Stimulated activated CD4-positive, alpha-beta T cell treated with anti-CD3 and anti-CD28 coated beads, Interleukin-4, amount 100 ng/mL, for 1 hour (primary cell): ENCODE measurements at places on chromosomes 11 and 22.
A peak's percentile ranks its signal among the peaks of the same experiment; 100 is the strongest.

DNA sequence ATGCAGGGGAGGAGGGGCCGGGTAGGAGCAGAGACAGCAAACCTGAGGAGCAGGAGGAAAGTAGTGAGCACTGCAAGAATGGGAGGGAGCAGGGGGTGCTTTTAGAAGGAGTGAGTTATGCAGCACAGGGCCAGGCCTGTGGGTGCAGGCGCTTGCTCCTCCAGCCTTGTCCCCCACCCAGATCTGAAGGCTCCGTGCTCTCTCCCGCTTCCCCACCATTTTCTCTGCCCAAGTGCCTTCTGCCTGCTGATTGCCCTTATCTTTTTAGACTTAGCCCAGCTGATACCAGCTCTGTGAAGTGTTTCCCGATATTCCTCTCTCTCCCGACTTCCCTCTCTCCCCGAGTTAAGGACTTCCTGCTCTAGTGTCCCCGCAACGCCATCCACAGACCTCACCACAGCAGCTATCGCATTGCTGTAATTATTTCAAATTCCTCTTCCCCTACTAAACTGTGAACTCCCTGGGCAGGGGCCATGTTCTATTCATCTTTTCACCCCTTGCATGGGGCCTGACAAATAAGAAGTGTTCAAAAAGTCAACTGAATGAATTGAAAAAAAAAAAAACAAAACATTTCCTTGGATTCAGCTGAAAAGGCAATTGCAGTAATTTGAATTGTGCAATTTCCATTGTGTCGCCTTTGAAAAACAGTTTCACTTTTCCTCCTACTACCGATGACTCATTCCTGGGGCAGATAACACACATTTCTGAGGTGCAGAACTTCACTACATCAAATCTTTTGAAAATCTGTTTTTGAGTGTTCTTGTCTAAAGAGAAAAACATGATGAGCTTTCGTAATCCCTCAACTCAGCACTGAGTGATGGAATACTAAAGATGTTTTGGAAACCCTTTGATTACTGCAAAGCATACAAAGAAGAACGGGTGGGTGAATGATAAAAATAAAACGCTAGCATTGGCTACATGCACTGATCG is 69.7 kb upstream of the BMAL1 start:
- DNase-seq: peak; percentile 3

DNA sequence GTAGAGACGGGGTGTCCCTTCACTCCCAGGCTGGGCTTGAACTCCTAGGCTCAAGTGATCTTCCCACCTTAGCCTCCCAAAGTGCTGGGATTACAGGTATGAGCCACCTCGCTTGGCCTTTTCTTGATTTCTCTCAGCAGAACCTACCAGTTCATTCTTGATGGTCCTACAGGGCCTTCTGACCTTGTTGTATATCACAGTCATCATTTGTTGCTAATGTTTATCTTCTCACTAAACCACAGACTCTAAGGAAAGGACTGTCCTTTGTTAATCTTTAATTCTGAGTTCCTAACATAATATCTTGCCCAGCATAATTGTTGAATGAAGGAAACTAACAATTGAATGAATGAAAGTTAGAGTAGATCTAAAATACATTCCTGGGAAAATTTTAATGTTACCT is 22.0 kb upstream of the ZC3H12C start:
- DNase-seq: no peak

DNA sequence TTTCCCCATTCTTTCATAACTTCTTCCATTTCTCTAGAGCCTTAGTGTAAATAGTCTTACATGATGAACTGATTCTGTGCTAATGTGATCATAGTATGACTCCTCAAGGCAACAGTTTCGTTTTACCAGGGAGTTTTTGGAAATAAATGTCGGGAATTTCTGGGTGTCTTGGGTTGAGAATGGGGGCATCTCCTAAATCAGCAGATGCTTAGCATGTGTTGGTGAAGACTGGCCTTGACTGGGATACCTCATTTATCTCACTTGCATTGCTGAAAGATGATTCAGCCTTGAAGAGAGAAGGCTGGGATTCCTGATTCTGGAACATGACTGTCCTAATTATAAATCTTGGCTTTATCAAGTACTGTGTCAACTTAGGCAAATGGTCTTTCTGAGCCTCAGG is 115.7 kb upstream of the C11orf87 start:
- DNase-seq: no peak

DNA sequence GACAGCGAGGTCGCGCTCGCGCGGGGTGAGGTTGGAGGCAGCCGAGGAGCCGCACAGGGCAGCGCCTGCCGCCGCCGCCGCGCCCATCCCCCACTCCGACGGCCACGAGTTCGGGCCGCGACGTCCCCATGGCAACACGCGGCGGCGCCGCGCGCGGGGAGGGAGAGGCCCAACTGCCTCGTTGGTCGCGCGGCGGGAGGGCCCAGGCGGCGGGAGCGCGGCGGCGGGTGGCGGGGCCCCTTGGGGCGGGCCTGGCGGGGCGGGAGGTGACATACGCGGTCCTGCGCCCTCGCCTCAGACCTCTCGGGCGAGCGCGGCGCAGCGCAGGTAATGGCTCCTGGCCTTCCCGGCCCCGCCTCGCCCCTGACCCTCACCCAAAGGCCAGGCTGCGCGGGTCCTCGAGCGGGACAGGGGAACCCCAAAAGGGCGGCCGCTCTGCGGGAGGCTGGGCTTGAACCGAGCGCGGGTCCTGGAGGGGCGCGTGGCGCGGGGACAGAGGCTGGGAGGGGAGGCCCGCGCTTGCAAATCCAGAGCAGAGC is at the start of gene DEUP1:
DEUP1 (plus strand) TSS at position 297 of the 539 bp plus-strand sequence. CDS start 1,518 bp downstream, outside the sequence.
- DNase-seq: peak; percentile 4

DNA sequence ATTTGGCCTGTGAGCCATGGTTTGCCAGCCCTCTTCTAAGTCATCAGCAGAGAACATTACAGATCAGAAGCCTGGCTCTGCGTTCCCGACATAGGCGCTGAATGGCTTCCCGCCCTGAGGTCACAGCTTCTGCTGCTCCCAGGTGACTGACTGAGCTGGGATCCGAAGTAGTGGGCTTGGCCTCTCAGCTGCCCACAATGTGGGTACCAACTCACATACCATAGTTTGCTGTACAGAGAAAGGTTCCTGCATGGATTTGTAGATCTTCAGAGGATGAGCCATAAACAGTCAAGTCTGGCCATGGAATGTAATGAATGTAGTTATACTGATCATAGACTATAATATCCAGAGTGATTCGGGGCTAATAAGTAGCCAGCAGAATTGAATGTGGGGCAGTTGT is 42.6 kb downstream of the TEAD1 start:
- DNase-seq: no peak

GRCh38 chr22:23534851-23535717 is 45.0 kb downstream of the IGLL1 start:
- DNase-seq: no peak

DNA sequence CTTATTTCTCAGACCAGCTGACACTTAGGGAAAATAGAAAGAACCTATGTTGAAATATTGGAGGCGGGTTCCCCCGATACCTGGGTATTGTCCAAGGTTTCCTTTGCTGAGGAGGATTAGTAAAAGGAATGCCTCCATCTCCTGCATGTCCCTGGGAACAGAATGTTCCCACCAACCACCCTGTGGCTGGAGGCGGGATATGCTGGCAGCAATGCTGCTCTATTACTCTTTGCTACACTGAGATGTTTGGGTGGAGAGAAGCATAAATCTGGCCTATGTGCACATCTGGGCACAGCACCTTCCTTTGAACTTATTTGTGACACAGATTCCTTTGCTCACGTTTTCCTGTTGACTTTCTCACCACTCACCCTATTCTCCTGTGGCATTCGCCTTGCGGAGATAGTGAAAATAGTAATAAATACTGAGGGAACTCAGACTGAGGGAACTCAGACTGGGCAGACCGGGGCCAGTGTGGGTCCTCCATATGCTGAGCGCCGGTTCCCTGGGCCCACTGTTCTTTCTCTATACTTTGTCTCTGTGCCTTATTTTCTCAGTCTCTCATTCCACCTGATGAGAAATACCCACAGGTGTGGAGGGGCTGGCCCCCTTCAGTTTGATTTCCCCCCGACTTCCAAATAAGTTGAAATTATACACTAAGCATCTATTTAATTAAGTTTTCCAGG is 32.1 kb downstream of the IGLL1 start:
- no peak for DNase-seq

- peak; percentile 34 for DNase-seq
These were observed 21.3 kb downstream of the IZUMO1R start for GRCh38 chr11:94325681-94326080.

DNA sequence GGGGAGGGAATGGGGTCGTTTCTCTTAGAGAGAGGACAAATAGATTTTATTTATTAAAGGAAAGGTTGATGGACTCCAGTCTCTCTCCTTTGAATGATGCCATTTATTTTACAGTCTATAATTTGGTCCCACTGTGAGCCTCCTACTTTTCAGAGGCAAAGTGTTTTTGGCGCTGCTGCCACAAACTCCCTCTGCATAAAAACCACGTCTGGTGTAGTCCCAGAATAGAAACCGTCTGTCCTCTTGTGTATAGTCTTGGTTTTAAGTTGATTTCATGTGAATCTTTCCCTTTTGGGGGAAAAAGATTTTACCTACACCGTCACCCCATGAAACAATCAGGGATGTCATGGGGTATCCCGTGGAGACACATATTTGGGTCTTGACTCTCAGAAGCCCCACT is 143.6 kb upstream of the SEZ6L start:
- DNase-seq: no peak

DNA sequence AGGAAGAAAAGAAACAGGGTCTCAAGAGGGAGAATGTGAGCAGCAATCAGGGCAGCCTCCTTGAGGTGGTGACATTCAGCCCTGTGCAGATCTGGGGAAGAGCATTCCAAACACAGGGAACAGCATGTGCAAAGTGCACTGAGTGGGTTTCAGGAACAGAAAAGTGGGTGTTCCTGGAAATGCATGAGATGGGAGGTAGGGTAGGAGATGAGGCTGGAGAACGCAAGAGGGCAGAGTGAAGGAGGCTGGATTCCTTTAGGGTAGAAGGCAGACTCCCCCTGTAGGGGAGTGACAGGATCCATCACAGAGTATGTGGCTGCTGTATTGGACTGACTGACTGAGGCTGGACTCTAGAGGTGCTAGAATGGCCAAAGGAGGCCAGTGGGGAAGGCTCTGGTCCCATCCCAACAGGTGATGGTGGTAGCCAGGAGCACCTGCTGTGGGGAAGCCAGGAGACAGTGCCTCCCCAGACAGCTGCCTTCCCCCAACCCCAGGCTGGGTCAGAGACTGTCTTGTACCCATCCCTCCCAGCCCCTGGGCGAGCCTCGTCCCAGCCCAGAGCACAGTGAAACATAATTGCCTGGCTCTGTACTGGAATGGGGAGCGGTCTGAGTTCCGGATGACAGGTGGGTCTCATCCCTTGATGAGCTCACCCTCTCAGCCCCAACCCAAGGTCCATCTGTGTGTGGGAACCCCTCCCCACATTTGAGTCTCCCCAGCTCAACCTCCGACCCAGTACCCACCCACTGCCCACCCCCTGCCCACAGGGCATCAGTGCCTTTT is 419.4 kb downstream of the MN1 start:
- DNase-seq: no peak

DNA sequence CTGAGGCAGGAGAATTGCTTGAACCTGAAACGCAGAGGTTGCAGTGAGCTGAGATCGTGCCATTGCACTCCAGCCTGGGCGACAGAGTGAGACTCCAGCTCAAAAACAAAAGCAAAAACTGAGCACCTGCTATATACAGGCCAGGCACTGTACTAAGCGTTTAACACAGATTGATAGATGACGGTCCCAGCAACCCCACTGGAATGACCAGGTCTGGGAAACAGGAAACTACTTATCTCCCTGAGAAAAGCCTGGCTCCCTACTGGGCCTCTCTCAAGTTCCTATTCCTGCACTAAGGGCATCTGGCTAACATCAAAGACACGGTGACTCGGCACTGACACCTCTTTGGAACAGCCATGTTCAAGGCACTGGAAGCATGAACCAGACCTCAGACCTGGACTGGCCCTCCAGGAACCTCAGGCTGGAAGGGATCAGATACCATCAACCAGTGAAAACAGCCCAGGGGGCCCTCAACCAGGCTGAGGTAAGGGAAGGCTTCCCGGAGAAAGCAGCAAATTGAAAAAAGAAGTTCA is 16.6 kb downstream of the ARAP1 start:
- DNase-seq: no peak

DNA sequence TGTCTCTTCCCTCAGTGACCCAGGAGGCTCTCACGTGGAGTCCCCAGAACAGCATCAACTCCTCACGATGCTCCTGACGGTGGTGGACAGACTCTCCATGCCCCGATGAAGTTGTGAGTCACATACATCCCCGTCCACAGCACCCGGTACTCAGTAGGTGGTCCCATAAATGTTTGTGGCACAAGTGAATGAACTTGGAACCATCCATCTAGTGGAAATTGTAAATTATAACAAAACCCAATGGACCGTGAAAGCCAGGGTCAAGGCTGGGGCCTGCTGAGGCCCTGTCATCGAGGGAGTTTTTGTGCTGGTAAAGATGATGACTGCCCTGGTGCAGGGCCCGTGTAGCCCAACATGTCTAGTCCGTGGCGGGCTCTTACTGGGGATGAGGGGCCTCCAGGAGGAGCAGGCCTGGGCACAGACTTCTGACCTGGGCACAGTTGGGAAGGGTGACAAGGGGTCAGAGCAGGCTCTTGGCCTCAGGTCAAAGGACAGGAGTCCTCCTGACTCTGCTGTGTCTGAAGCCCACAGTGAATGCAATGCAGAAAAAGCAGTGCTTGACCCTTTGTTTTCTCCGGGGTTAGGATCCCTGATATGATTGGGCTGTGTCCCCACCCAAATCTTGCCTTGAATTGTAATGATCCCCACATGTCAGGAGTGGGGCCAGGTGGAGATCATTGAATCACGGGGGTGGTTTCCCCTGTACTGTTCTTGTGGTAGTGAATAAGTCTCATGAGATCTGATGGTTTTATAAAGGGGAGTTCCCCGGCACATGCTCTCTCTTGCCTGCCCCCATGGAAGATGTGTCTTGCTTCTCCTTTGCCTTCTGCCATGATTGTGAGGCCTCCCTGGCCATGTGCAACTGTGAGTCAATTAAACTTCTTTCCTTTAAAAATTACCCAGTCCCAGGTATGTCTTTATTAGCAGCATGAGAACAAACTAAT is 20.0 kb upstream of the SMIM38 start:
- DNase-seq: no peak

- DNase-seq: no peak
These were observed 8.0 kb downstream of the AHNAK start for GRCh38 chr11:62538470-62539237.

DNA sequence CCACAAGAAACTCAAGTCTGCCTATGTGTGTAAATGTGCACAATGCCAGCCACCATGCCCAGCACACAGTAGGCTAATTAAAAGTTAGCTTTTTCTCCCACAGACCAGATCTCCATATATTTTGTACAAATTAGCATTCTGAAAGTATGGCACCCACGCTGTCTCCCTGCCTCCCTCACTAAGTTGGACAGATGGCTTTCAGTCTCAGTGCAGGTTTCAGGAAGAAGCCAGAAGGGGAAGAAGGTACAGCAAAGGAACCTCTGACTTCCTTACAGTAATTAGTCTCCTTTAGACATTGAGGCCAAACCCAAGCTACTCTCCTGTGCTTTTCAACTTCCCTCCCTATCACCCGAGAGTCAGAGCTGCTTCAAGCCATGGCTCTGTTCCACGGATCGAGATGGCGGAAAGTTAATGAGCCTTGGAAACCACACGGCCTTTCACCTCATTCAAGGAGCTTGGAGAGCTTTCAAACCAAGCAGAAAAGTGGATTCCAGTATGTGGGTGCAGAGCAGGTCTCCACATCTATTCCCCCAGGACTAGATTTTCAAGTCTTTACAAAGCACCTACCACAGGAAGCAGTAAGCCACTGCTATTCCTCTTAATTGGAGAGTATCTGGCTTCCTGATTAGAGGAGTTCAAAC is 221.1 kb upstream of the NARS2 start:
- no peak for DNase-seq
